ENCODE measurements at places on chromosomes 1 and 21. TPM values are rescaled to one million over a fixed set of nuclear protein-coding genes. Genes with fewer than 3 reads are reported as not detected.

DNA sequence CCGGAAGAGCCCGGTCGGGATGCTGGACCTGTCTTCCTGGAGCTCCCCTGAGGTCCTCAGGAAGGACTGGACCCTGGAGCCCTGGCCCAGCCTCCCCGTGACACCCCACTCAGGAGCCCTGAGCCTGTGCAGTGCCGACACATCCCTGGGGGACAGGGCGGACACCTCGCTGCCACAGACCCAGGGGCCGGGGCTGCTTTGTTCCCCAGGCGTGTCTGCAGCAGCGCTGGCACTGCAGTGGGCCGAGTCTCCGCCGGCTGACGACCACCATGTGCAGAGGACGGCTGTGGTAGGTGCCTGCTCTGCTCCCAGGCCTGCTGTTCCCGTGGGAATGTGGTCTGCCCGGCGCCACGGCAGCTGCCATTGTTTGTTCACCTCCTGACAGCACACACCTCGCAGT, 42.1 kb upstream of the DIP2A start:
- DNase-seq, result no peak

DNA sequence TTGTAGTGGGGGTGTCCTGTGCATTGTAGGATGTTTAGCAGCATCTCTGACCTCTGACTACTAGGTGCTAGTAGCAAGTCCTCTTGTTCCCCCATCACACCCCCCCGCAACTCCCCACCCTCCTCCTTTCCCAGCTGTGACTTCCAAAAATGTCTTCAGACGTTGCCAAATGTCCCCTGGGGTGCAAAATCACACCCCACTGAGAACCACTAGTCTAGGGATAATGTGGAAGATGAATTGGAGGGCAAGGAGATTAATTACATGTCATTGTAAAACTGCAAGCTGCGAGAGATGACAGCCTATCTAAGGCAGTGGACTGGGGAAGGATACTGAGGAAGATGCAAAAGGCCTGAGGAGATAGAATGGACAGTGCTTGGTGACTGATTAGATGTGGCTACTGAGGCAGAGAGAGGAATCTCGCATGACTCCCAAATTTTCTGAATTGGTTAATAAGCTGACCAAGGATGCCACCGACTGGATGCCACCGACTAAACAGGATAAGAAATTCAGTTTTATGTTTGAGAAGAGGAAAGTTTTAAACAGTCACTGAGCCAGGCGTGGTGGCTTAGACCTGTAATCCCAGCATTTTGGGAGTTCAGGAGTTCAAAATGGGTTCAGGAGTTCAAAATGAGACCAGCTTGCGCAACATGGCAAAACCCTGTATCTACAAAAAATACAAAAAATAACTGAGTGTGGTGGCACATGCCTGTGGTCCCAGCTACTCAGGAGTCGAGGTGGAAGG, 3.1 kb upstream of the JAK1 start:
- no peak for DNase-seq

GRCh38 chr1:187928288-187928687, 1099.5 kb downstream of the PLA2G4A start:
- no peak for DNase-seq

DNA sequence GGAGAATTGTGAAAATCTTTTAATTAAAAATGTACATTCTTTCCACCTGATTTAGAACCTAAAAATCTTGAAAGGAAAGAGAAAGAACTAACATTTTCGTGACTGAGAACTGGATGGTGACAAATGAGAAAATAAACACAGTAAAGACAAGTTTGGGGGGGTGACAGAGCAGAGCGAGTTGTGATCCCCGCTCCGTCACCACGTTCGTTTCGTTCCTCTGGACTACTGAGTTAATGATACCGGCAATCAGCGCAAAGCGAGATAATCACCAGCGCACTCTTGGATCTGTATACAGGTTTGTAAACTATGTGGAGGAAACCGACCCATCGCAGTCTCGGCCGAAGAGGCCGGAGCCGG, 31.2 kb upstream of the CFAP126 start:
- DNase-seq, result no peak

GRCh38 chr1:92968138-92969032, 7.1 kb upstream of the DIPK1A start:
- no peak for DNase-seq

DNA sequence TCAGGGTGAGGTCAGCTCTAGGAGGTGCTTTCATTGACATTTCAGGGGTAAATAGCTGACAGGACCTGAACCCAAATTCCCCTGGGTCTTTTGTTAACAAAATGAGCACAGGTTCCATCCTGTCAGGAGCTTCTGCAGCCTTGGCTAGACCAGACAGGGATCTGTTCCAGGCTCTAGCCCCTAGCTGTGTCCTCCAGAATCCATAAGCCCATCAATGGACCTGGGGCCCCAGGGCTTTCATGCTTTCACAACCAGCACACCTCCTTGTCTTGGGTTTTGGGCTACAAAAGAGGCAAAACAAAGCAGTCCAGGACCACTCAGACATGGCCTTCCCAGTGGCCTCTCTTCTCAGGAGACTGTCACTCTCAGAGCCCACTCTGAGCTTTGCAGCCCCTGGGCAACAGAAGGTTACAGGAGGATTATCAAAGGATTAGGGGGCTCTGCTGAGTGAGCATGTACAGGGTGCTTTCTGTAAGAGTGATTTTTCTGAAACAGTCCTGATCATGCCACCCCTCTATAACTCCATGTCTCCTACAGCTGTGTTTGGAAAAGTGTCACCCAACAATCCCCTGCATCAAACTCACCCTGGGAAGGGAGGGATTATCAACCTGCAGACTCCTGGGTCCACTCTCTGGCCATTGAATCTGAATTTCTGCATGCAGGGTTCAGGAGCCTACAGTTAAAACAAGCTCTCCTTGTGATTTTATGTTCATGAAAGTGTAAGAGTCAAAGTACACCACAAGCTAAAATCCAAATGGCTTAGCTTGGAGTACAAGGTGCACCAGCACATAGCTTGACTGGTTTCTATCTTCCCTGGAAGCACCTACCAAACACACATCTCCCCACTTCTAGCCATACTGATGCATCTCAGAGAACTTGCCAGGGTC, 67.7 kb upstream of the GCLM start:
- DNase-seq, result no peak

VTCN1 gene
- total RNA-seq, result not detected

REG4 gene
- total RNA-seq, result not detected

OR6N1 gene
- not detected for total RNA-seq
